ENCODE measurements at places on chromosomes 12 and 14.

GRCh38 chr12:70398862-70399261 is 32.8 kb downstream of the KCNMB4 start:
- no peak for DNase-seq

- no peak for DNase-seq
Observed at GRCh38 chr14:90632451-90632850, 183.8 kb downstream of the TTC7B start.

- no peak for DNase-seq
Observed at GRCh38 chr12:65330331-65330730, 51.8 kb downstream of the MSRB3 start.

DNA sequence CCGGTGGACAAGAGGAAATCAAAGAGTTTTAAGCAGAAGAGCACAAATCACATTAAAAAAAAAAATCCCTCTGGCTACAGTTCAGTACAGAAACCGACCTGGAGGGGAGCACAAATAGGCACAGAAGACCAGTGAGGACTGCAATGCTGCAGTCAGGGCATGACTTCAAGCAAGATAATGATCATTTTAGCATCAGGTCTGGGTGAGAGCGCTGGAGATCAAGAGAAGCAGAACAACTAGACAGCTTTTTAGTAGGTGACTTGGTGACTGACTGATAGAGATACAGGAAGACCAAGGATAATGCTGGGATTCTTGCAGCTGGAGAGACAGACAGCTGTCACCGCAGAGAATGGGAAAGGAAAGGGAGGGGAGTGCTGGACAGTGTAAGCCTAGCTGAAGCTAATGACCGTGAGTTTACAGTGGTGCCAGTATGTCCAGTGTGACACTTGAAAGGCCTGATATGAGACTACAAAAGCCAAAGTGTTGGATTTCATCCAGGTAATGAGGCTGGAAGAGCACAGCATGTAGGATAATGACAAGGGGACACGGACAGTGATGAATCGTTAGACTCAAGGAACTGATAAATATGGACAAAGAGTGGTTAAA is 5.6 kb downstream of the NFYB start:
- DNase-seq = peak; percentile 56

- DNase-seq = no peak
Observed at GRCh38 chr14:105867961-105868599, 341.7 kb downstream of the TMEM121 start.

- no peak for DNase-seq
Observed at GRCh38 chr12:50110762-50111351, 1.2 kb upstream of the COX14 start.

DNA sequence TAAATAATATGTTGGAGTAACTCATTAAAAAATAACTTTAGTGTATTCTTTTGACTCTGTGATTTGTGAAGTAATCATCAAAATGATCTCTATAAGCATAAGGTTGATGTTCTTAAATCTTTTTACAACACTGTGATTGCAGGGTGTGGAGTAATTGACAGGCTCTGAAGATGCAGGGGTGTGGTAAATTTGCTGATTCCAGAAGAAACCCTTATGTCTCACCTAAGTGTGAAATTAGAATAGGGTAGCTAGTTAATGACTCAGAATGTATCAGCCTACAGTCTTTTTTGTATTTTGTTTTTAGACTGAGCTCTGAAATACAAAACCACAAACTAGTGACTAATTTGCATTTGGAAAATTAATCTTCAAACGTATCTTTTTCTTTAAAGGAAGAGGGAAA is 5.9 kb downstream of the PRPF39 start:
- no peak for DNase-seq

GRCh38 chr14:25121337-25122129 is 71.6 kb upstream of the STXBP6 start:
- DNase-seq = no peak

- no peak for DNase-seq
Observed at GRCh38 chr12:9260931-9261330, 52.7 kb upstream of the PZP start.

DNA sequence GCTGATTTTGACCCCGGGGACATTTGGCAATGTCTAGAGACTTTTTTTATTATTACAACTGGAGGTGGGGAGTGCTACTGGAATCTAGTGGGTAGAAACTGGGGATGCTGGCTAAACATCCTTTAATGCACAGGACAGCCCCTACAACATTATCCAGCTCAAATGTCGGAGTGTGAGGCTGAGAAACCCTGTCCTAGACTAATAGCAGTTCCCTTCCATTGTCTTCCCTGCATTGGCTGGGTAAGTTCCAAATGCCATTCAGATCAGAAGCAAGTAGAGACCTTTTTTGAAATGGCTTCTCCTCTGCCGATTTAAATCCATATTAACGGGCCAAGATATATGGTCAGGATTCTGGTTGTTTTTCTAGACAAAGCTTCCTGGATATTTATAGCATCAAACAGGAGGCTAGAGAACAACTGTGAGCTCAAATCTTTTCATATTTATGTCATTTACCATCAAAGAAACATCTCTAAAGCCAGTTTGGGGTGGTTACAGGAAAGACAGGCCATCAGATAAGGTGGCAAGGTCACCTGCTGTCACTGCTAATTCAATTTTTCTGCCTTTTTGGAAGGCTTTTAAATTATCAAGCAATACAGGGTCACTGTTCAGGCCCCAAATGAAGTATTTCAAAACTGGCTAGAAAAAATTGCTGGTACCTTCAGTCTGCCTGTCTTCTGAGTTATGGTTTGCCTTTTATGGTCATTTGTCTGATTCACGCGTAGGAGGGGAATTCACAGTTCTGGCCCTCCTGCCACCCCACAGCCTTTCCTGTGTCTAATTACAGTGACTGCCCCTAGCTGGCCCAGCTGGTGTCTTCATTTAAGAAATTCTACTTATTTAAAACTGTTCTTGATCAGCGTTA is 20.1 kb upstream of the AKAP5 start:
- no peak for DNase-seq

GRCh38 chr14:26730929-26731618 is 133.2 kb upstream of the NOVA1 start:
- DNase-seq = peak; percentile 0

- no peak for DNase-seq
Observed at GRCh38 chr12:98574110-98574509, 19.4 kb upstream of the SLC25A3 start.

- DNase-seq = peak; percentile 18
Observed at GRCh38 chr12:118980407-118981014, 830 bp upstream of the SRRM4 start.

- DNase-seq = no peak
Observed at GRCh38 chr12:68800294-68800693, 7.7 kb upstream of the MDM2 start.

DNA sequence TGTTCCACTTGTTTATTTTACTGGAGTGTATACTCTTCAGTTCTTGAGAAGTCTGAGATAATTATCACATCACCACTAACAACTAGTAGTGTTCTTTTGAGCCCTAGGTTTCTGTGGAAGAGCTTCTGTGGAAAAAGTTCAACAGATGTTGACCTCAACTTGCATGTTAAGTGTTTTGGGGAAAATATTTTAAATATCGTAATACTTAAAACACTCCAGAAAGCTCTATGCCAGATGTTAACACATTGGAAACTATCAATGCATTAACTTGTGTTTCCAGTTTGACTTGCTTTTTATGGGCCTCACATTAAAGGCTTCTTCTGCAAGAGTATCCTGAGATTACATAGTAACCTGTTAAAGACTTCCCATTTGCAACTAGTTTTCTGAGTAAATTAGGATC is 173.1 kb downstream of the DUSP6 start:
- DNase-seq = no peak

DNA sequence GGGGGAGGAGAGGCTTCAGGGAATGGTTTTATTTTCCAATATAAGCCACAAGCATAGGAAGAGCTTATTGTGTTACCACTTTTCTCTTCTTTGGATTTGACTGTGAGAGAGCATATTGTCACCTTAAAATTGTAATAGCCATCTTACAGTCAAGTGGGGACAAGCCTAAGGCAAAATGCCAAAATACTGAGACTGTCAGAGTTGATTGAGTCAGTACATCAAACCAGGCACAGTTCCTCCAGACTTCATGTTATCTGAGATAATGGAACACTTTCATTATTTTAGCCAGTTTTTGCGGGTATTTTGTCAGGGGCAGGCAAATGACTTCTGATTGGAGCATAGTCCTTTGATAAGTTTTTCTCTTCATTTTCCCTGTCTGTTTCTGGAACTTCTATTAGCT is 19.5 kb upstream of the NUBPL start:
- DNase-seq = no peak

Data from NCI-H1930 (cell line).